Effector memory CD4-positive, alpha-beta T cell (primary cell): ENCODE measurements at places on chromosomes 7 and 10.

GRCh38 chr10:100625816-100626215, 90.1 kb downstream of the HIF1AN start:
- no peak for DNase-seq

GRCh38 chr10:63591600-63592379, 70.6 kb downstream of the REEP3 start:
- DNase-seq, result no peak

DNA sequence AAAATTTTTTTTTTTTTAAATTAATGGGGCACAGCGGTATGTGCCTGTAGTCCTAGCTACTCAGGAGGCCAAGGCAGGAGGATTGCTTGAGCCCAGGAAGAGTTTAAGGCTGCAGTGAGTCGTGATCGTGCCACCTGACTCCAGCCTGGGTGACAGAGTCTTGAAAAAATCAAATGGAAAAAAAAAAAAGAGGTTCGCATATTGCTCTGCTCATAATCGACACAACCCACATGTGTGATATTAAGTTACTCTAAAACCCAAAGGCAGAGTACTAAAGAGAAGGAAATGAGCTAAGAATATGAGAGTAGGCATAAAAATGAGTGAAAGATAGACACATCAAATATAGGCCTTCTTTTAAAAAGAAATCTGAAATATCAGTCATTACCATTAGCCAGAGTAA, 66.3 kb downstream of the IGF2BP3 start:
- no peak for DNase-seq

- DNase-seq, result no peak
These were observed 4.2 kb downstream of the TMEM270 start for GRCh38 chr7:73864981-73865711.

DNA sequence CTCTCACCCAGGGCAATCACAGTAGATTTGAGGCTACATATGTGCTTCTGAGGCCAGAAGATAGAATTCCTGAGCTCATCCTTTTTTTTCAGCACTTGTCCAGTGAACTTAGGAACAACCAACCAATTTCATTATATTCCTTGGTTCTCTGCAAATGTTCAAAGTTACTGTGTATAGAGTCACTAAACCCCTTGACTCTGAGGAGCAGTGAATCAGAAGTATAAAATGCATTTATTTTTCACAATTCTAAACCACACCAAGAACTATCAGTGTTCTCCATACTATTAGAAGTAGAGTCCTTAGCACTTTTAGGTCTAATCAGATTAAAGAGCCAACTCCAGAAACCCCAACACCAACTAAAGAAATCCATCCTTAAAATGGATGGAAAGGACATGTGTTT, 19.6 kb upstream of the PAPSS2 start:
- no peak for DNase-seq

DNA sequence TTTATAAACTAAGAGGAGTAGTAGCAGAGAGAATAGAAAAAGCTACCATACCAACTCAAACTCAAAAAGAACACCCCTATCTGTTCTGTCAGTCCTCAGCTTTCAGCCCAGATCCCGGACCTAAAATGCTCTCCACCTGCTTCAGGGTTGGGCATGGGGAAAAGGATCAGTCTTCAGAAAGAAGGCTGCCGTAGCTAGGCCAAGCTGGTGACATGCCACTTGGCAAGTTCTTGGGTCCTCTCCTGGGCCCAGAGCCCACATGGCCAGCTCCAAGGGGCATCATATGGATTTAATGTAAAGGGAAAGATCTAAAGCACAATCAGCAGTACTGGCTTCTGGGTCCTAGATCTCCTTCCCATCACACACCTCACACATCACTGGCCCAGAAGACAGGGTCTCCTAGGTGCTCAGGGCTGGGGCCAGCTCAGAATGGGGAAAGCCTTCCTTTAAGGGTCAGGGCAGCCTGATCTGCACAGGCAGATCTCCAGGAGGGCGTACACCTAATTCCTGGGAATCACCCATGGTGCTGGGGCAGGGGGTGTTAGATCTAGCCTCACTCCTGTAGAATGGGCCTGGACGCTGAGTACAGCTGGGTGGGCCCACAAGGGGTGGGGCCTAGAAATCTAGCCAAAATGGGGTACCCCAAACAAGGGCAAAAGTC, 2.5 kb downstream of the VAX1 start:
- no peak for DNase-seq

- DNase-seq, result no peak
These were observed 8.8 kb upstream of the ASB10 start for GRCh38 chr7:151195616-151196450.

DNA sequence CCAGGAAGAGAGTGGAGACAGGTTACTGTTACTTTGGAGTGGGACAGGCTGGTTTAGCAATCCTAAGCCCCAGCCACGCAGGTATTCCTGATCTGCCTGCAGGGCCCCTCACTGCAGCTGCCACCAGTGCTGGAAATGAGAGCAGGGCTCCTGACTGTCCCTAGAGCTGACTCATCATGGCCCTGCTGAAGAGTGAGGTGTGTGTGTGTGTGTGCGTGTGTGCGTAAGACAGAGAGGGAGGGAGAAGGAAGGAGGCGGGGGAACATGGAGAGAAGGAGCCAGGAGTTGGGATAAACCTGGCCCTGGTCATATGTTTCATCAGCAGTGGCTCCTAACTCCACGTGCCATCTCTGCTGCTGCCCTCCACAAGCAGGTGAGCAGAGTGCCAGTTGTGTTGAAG, 3.6 kb downstream of the FOXI2 start:
- DNase-seq, result no peak

- no peak for DNase-seq
These were observed 9.0 kb upstream of the CABCOCO1 start for GRCh38 chr10:61653699-61654098.
